ENCODE measurements at places on chromosomes 1 and 21.

DNA sequence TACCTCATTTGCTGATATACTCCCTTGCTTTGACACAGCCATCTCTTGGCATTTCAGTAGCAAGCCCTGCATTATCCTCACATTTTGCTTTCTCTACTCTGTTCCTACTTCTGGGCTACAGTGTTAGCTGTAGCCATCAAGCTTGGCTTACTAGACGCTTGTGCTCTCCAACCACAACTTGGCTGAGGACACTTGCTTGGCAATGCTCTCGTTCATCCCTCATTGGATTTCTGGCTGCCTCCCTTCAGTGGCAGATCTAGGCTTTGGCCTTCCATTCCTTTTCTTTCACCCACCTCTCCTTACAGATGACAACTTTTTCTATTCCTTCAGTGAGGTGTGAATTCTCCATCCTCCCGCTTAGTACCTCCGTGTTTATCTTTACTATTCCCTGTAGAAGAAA, 428.7 kb upstream of the LRRC7 start:
- no peak for DNase-seq

DNA sequence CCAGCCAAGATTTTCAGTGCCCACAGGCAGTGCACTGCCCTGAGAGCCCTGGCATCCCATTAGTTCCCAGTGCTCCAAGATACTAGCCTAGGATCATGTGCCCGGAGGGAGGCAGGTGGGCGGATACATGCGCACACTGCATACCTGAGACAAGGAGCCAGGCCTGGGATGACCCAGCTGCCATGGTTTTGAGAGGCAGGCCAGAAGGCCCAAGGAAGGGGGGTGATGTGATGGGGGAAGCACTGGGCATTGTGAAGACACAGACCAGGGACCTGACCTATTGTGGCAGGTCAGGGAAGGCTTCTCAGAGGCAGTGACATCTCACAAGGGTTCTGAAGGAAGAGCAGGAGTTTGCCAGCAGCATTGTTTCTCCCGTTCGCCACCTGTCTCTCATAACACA, 3.6 kb downstream of the ZC3H12A start:
- no peak for DNase-seq

- no peak for DNase-seq
These were observed 395.4 kb downstream of the KIF26B start for GRCh38 chr1:245549996-245550719.

DNA sequence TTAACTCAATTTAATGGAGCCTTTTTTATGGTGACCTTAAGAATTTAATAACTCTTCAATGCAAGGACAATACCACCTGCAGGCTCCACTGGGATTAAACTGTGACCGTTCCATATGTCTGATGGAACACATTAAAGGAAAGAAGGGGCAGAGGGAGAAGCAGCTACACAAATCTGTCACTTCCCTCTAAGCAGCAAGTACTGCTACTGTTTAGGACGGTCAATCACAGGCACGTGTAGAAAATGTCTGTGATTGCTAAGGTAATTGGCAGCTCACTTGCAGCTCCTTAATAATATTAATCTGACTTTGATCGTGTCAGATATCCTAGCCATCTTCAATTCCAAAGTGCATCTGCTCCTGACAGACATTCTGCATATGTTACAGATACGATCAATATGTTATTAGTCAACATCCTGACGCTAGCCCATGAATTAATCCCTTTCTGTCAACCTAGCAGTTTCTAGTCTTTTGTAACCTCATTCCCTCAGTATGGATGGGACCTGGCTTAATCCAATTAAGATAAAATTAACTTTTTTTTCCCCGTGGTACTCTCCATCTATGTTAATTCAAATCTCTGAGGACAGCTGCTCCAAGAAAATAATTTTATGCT, 1012.4 kb downstream of the AMY1C start:
- DNase-seq = no peak

DNA sequence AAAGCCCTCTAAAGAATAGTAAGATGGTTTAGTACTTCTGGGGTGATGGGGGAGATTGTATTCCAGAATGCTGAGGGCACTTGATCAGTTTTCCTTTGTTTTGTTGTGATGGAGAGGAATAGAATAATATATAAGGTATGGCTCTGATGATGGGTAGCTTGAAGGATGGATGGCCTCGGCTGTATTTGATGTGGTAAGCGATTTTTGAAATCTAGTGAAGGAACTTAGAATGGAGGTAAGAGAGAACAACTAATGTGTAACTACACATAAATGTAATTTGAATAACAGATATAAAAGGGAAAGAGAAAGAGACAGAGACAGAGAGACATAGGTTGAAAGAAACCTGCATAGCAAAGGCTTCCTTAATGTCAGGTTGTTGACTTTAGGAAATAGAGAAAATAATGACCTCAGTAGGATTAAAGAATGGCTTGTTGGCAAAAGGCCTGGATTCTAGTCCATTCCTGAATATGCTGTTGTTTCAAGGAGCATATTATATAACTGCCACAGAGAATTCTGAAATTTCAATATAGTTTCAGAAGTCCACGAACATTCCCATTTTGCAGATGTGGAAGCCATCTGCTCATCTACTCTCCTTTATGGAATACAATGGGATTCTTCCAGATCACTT, 58.7 kb downstream of the NIBAN1 start:
- no peak for DNase-seq

Measured in glomerular endothelial cell (primary cell).